T-helper 1 cell (primary cell): ENCODE measurements at places on chromosomes 1 and 21.

DNA sequence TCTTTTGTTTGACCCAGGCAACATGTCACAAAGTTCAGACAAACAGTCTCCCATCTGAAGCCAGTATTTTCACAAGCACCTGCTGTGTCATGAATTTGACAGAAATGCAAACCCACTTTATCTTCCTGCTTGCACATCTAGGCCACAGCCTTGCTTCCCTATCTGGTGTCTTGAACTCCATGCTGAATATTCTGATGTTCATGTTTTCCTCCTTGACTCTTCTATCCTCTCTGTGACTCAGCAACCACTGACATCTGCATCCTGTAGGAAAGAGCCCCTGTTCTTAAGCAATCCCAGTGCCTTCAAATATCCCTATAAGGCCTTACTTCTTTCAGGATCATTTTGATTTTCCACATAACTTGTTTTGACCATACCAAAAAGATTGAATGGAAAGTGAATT, 6.5 kb downstream of the CD55 start:
- DNase-seq = no peak

GRCh38 chr1:94927405-94928175, 680 bp upstream of the CNN3 start:
- no peak for DNase-seq

DNA sequence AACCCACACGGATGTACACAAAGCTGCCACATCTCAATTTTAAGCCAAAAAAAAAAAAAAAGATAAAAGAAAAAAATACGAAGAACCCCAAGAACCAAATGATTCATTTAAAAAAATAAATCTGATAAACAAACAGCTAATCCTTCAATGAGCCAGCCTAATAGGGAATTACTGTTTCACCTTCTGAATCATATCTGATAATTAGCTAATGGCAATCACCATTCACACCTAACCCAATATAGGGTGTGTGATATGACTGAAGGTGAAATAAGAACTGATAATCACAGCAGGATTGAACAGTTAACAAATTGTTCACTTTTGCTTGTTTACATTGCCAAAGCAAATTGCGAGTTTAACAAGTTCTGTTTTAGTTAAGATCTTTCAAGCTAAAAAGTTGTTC, 61.4 kb downstream of the LAMC2 start:
- DNase-seq = no peak

GRCh38 chr21:27382404-27382803, 415.5 kb upstream of the ADAMTS5 start:
- DNase-seq = no peak

- DNase-seq = no peak
These were observed 244.4 kb downstream of the ZNF648 start for GRCh38 chr1:181817091-181817490.

- DNase-seq = no peak
These were observed 213.9 kb downstream of the TOMM20 start for GRCh38 chr1:234914606-234915290.

- DNase-seq = no peak
These were observed 229.3 kb downstream of the USH2A start for GRCh38 chr1:216193839-216194443.

GRCh38 chr1:94272388-94272787, 35.0 kb upstream of the ARHGAP29 start:
- DNase-seq = no peak

DNA sequence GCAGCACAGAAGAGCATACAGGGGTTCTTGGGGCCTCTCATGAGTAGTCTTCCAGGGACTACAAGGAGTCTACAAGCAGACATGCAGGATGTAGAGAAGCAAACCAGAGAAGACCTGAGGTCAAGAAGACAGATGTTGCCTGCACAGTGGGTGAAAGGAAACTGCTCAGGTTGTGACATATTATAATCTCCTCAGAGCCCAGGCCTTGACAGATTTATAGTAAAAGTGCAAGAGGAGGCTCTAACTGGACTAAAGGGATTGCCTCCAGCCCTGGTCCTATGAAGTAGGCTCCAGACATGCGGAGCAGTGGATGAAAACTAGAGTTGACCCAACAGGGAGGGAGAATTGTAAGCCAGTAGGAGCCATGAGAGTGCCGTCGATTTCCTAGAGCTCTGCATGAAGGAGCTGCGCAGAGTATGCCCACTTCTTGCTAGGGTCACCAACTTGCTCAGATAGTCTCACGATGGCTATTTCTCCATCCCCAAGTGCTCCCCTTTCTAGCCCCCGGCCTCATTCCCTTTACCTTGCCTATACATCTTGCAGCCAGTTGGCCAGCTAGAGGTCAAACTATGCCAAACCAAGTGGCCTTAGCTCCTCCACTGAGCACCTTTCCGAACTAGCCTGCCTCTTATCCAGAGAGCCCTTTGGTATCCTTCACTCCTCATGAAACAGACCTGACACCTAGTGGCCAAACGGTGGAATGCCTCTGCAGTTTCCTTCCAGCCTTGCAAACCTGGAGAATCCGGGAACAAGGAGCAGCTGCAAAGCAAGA, 36.2 kb upstream of the IPO9 start:
- peak; percentile 19 for DNase-seq

DNA sequence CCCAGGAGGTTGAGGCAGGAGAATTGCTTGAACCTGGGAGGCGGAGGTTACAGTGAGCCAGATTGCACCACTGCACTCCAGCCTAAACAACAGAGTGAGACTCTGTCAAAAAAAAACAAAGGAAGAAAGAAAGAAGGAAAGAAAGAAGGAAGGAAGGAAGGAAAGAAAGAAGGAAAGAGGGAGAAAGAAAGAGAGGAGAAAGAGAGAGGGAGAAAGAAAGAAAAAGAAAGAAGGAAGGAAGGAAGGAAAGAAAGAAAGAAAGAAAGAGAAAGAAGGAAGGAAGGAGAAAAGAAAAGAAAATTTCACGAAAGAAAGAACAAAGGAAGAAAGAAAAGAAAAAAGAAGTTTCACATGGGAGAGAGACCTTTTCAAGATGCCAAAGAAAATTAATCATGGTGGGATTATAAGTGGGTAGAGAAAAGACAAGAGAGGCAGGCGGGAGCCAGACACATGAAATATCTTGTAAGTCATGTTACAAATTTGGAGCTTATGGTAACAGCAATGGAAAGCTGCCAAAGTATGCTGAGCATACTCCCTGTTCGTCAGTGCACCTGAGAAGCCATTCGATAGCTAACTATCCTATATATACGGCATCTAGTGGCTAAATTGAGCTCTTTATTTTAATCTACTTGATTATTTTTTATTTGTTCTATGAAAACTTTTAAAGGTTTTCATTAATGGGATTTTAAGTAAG, 41.3 kb upstream of the TNFSF4 start:
- DNase-seq = no peak

- DNase-seq = no peak
These were observed 6.8 kb upstream of the CDC42 start for GRCh38 chr1:22045604-22046228.

DNA sequence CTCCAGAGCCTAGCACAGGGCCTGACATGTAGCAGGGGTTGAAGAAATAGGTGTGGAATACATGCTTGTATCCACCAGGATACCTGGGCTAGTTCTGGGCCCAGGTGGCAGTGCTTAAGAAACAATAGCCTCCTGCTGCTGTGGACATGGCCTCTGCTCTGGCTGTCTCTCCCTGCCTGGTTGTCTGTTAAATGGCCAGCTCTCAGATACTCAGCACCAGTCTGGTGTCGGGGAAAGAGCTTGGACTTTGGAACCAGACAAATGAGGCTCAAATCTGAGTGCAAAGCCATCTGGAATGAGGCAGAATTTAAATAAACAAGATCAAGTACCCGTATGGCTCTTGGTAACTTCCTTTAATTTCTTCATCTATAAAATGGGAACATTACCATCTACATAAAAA, 31.5 kb downstream of the SESN2 start:
- DNase-seq = no peak

- DNase-seq = no peak
These were observed 65.6 kb upstream of the ETS2 start for GRCh38 chr21:38740090-38740489.

GRCh38 chr21:25639551-25640201, 618 bp downstream of the JAM2 start:
- peak; percentile 38 for DNase-seq

GRCh38 chr1:2226525-2227345, 1.4 kb upstream of the SKI start:
- DNase-seq = no peak

DNA sequence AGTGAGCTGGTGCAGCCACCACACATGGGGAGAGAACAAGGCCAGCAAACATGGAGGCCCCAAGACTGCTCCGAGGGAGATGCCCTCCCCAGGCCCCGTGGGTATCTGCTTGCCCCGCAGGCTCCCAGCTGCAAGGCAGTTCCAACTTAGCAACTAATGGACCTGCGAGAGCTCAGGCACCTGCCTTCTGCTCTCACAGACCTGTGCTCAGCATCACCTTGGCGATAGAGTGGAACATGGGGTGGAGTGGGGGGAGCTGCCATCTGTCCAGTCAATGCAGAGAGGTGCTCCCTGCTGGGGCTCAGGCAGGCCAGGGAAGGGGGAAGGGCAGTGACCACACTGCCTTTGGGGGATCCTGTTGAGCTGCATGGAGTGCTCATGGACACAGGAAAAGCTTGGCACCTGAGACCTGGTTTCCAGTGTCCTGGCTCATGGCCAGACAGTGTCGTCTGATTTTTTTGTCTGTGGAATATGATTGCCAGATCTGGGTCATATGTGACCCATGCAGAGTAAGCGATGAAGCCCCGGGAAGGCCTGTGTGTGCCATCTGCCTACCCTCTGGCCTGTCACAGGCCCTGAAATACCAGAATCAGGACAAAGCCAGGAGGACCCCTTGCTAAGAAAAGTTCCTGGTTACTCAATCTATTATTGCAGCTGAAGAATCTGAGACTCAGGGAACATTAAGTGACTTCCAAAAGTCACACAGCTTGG, 39.9 kb upstream of the TENT5C start:
- DNase-seq = no peak

- DNase-seq = no peak
These were observed 9.3 kb downstream of the LEPR start for GRCh38 chr1:65429806-65430205.

- peak; percentile 10 for DNase-seq
These were observed 151.8 kb upstream of the B3GALT2 start for GRCh38 chr1:193338194-193338593.

GRCh38 chr1:67390041-67390887, 39.9 kb downstream of the SERBP1 start:
- DNase-seq = no peak

DNA sequence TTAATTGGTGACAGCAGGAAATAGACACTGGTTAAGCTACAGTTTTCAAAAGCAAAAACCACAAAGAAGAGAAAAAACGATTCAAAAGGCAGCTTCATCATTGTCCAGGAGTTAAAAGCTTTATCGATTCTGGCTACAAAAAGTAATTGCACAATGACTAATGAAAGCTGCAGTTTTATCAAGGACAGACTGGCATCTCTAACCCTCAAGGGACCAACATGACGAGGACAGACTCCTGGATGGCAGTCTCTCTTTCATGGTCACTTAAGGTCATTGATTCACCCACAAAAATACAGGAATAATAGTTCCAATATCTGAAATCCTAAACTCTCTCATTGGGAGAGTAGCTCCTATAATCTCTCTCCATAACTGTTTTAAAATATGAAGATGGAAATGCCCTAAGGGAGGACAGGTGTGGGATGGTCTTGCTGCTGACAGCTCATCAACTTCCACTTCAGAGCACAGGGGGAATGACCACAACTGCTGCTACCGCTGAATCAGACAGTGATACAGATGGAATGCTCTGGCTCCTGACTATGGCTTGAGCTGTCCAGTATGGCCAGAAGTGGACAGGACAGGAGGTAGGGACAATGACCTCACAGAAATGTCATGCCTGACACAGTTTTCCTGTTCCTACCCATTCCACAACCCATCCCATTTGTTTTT, 17.4 kb upstream of the CPLANE2 start:
- no peak for DNase-seq

DNA sequence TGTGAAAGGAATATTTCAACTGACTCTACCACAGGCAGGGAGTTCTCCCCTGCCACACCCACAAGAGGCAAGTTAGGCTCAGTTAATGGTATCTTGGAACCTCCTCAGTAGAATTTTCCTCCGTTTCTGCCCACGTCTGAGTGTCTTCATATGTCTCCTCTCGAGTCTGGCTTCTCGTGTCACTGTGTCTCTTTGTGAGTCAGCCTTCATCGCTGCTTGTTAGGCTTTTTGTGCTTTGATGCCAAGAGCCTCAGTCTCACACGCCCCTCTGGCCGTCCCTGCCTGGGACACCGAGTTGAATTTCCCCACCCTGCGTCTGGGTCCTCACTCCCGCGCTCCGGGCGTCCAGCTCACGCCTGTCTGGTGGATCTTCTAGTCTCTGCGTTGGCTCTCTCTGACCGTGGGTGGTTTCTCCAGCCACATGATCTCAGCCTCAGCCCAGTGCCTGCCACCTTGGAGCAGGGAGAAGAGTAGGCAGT, 125.7 kb upstream of the GADD45A start:
- no peak for DNase-seq

GRCh38 chr1:6515771-6516170, 24.3 kb upstream of the PLEKHG5 start:
- no peak for DNase-seq

GRCh38 chr1:193309936-193310475, 123.6 kb upstream of the B3GALT2 start:
- no peak for DNase-seq

DNA sequence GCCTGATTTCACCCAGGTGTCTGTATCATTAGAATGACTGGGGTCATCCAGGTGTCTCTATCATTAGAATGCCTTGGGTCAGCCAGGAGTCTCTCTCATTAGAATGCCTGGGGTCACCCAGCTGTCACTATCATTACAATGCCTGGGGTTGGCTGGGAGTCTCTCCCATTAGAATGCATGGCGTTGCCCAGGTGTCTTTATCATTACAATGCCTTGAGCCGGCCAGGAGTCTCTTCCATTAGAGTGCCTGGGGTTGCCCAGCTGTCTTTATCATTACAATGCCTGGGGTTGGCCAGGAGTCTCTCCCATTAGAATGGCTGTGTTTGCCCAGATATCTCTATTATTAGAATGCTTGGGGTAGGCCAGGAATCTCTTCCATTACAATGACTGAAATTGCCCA, 61.6 kb downstream of the RNF187 start:
- DNase-seq = no peak

- no peak for DNase-seq
These were observed 111.9 kb downstream of the CACHD1 start for GRCh38 chr1:64581843-64582185.

- no peak for DNase-seq
These were observed 101.7 kb downstream of the PHTF1 start for GRCh38 chr1:113657556-113658063.

GRCh38 chr1:157993147-157993917, at the start of gene KIRREL1:
Gene KIRREL1 (plus strand): TSS chr1:157993645. CDS start chr1:157993677, 32 bp downstream.
- DNase-seq = no peak

DNA sequence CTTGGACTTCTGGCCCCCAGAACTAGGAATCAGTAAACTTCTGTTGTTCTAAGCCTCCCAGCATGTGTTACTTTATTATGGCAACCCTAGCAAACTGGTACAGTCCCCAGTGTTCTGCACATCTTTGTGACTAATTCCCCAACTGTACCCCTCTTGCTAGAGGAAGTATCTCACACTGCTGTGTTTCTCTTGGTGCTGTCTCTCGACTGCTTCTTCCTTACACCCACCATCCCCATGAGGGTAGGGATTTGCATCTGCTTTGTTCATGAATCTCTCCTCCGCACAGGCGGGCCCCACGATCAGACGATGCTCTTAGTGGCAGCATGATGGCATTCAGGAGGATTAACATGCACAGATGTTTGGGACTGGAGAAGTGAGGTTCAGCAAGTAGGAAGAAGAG, 46.7 kb downstream of the CLIC6 start:
- DNase-seq = no peak

- no peak for DNase-seq
These were observed 2.7 kb upstream of the CD58 start for GRCh38 chr1:116573431-116574095.

GRCh38 chr1:16375521-16376340, 8.7 kb downstream of the SZRD1 start:
- DNase-seq = no peak
